Stomach (tissue), 19 donors: ENCODE measurements at places on chromosomes 5 and 9. TPM values are rescaled to one million over a fixed set of nuclear protein-coding genes. Genes with fewer than 3 reads are reported as not detected.

GRCh38 chr5:39760385-39761198 lies 335.8 kb upstream of the DAB2 start:
- DNase-seq = peak; percentile 66

DNA sequence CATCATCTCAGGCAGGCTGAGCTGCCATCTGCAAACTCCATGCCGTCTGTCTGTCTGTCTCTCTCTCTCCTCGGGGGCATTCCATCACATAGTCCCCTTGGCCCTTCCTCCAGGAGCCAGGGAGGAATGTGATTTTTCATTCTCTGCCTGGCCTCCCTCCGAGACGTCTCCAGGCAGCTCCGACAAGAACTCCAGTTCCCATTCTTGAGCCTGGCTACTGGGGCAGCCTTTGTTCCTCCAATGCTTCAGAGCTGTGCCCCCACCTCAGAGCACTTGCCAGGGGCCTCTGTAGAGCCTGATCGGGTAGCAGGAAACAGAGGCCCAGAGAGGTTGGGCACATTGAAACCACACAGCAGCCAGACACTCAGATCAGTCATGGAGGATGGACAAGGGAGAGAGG lies 74.0 kb downstream of the COL27A1 start:
- no peak for DNase-seq

The PFN3 gene
- total RNA-seq = not detected

DNA sequence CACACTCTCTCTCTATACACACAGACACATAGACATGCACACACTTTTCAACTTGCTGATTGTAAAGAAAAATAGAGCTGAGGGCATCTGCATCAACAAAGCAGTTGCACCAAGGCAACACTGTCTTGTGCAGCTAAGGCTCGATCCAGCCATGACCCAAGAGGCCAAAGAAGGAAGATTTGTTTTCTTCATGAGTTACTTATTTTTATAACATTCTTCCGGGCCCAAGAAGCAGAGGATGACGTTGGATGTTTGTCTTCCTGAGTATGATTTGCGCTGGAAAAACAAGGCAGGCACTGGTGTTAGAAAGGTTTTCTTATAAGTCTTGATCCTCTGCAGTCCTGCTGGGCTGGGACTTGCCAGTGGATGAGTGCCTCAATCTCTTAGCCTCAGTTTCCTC lies 344.1 kb downstream of the ADAMTS6 start:
- no peak for DNase-seq

The PRSS3 gene
- total RNA-seq = 10.0 TPM

DNA sequence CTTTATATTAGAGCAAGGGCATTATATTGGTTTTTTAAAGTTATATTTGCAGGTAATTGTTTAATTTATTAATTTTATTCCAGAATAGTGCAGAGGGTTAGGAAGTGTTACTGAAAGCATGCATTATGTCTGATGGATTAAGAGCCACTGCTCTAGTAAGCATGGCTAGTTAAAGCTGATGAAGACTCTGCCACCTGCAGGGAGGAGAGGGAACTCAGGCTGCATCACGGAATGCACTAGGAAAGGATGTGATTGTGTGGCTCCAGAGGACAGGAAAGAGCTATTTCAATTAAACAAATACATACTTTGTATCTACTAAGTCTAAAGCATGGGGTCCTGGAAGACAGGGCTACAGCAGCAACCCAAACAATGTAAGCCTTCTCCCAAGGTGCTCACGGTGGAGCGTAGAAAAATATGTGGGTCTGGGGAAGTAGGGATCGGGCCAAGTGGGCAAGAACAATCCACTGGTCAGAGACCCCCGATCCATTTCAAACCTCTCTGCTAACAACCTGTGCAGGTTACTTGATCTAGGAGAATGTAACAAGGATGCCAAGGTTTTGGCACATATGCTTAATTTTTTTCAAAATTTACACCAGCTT lies 15.3 kb upstream of the GRXCR2 start:
- DNase-seq = peak; percentile 73

GRCh38 chr5:88713818-88714217 lies 169.2 kb downstream of the MEF2C start:
- no peak for DNase-seq

The OTP gene
- not detected for total RNA-seq

DNA sequence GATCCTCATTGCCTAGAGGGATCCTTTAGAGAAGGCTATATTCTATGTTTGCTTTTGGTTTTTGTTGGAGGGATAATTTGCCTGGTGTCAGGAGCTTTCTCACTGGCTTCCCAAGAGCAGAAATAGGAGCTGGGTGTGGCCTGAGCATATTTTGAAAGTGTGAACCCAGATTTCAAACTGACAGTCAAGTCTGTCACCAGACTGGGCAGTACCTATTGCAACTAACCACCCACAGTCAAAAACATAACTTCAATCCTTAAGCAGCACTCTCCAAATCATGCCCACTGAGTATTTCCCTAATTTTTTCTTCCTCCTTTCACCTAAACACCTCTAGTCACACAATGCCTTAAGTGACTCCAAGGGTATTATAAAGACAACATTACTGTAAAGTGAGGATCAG lies 278.4 kb downstream of the EBF1 start:
- no peak for DNase-seq
